ENCODE measurements at places on chromosomes 4 and X.

DNA sequence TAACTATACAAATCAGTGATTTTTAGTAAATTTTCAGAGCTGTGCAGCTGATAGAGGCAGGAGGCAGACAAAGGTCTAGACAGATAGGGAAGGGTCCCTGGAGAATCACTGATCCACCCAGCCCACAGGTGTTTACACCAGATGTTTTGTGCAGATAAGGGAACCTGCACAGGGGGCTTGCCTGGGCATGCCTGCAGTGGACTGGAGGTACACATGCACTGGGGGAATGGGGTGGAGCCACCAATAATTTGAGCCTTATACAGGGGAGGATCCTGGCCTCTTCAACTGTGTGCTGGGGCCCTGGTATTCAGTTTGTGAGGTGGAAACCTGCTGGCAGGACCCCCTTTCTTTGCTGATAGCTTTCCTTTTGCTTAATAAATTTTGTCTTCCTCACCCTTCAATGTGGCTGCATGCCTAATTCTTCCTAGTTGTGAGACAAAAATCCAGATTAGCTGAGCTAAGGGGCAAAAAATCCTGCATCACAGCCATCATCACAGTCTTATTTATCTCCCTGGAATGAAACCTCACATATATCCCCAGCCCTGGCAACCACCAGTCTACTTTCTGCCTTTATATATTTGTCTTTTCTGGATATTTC lies 102.8 kb downstream of the KDM6A start:
- peak; percentile 15 for DNase-seq

DNA sequence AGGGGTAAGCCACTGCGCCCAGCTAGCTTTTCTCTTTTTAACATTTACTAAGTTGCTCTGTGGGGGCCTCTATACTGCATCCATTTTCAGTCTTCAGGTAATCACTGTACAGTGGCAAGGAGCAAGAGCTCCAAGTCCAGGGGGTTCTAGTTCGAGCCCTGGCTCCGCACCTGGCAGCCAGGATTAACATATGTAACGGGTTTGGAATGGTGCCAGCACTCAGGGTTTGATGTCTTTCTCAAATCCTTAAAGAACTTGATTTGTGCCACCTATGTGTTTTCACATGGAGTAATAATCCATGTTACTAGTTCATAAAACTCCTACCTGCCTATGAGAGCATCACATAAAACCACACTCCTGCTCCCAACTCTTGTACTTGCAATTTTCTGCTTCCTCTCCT lies 4.5 kb downstream of the GRPEL1 start:
- DNase-seq = no peak

DNA sequence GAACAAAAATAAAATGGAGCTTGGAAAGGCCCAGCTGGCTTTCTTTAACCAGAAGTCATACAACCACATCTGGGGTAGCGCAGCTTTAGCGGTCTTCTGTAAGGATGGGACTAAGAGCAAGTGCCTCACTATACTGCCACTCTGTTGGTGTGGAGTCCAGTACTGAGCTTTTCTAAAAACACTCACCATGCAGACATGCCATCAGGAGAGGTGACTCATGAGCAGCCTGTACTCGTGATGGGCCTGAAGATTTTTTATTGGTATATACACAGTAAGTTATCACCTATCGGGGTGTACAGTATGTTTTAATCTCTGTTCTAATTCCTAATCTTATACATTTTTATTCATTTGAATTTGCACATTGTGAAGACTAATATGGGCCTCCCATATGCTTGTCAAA lies 9.6 kb downstream of the PPP3CA start:
- peak; percentile 47 for DNase-seq

DNA sequence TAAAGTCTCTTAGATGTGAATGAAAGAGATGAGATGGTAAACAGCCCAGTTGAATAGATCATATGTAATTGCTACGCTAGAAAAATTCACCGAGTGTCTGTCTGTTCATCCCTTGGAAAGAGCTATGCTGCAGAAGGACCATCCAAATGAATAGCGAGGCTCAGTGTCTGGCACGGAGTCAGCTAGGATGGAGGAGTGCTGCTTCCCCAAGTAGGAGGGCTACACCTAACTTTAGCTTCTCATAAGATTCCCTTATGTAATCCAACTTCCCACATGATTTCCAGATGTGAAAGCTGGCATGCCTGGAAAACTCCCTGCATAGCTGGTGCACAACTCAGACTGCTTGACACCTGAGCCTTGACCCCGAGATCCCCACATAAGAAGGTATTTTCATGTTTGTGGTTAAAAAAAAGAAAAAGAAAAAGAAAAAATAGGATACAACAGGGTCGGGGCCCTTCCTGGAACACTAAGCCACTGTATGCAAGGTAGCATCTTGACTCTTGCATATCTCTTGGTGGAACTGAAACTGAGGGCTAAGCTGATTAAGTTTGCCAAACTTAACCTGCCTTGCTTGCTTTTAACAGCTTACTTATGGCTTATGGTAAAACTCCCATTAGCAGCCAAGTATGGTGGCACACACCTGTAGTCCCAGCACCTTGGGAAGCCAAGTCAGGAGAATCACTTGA lies 82.3 kb downstream of the FREM3 start:
- peak; percentile 6 for DNase-seq

GRCh38 chrX:94524867-94525266 lies 850.9 kb downstream of the FAM133A start:
- no peak for DNase-seq

DNA sequence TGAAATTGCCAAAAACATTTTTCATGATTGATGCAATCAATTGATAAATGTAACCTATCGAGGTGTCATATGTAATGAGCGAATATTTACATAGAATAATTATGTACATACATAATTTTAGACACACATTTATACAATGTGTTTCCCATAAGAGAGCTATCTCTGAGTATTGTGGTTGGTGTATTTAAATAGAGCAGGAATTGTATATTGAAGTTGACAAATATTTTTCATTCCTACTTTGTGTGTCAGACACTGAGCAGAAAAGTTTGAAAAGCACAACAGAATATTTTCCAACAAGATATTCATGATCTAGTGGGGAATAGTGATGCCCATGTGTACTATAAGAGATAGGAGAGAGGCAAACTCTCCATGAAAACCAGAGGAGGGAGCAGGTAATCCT lies 295.2 kb downstream of the ANKRD50 start:
- DNase-seq = no peak

DNA sequence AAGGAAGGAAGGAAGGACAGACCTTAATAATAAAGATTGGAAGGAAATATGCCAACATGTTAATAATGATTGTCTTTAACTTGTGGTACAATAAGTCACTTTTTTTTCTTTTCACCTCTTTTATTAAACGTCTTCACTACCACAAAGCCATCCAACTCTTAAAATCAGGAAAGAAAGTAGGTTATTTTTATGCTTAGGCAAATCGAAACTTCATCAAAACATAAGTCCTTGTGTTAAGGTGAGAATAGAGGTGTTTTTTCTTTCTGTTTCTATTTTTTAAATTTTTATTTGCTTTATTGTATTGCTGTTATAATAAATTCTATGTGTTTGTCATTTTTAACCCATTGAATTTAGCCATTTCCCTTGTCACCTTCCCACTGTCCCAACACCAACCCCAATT lies 26.5 kb downstream of the BLOC1S4 start:
- DNase-seq = no peak

- peak; percentile 65 for DNase-seq
Measured at GRCh38 chr4:1172971-1173757, 781 bp upstream of the SPON2 start.

- no peak for DNase-seq
Measured at GRCh38 chr4:5992171-5992827, 25.9 kb downstream of the C4orf50 start.
